ENCODE measurements at places on chromosomes 1 and 21.

GRCh38 chr1:228265167-228265566 lies 57.3 kb downstream of the OBSCN start:
- DNase-seq = no peak

DNA sequence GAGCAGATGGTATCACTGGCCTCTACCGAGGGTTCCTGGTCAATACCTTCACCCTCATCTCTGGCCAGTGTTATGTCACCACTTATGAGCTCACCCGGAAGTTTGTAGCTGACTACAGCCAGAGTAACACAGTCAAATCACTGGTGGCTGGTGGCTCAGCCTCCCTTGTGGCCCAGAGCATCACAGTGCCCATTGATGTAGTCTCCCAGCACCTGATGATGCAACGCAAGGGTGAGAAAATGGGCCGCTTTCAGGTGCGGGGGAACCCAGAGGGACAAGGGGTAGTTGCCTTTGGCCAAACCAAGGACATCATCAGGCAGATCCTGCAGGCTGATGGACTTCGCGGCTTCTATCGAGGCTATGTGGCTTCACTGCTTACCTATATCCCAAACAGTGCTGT lies 6.1 kb downstream of the SLC25A44 start:
- peak; percentile 46 for DNase-seq

GRCh38 chr1:68516066-68516465 lies 19.2 kb upstream of the DEPDC1 start:
- DNase-seq = no peak

- no peak for DNase-seq
Observed at GRCh38 chr1:246397046-246397445, 110.0 kb downstream of the SMYD3 start.

- no peak for DNase-seq
Observed at GRCh38 chr1:89069951-89070350, 4.9 kb upstream of the GBP1 start.

- DNase-seq = no peak
Observed at GRCh38 chr1:165632491-165632890, 1.5 kb downstream of the MGST3 start.

- DNase-seq = no peak
Observed at GRCh38 chr1:43981135-43981491, 2.1 kb downstream of the B4GALT2 start.

GRCh38 chr21:38223893-38224540 lies 32.8 kb upstream of the KCNJ15 start:
- no peak for DNase-seq

- no peak for DNase-seq
Observed at GRCh38 chr1:83905315-83905907, 93.5 kb downstream of the TTLL7 start.

DNA sequence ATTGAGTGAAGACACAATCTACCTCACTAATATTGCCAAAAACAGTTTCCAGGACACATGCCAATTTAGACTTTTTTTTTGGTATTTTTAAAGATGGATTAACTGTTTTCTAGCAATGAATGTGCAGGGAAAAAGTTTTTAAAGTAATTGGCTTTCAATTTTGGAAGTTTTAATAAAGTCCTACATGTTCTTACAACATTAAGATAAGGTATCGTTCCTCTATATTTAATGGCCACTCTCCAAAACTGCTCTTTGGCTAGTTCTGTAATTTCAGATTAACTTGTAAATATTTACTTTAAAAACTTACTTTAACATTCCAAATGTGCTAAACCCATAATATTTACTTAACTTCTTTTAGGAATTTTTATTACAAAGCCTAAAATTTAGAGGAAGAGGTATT lies 1332.2 kb upstream of the PRMT6 start:
- no peak for DNase-seq

GRCh38 chr1:85397490-85398032 lies 67.4 kb downstream of the DDAH1 start:
- no peak for DNase-seq

DNA sequence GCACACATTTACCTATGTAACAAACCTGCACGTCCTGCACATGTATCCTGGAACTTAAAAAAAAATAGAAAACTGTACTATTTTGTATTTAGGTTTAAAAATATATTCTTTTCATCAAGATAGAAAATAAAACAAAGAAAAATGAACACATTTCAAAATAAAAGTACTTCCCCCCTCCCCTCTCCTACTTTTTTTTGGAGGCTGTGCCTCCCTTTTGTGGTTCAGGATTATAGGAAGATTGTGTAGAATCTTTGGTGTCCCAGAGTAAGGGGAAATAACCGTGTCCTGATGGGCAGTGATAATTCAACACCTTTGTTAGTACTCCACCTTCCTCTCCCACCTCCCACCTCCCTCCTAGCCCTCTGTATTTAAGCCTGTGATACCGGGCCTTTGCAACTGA lies 40.1 kb downstream of the TRIM62 start:
- DNase-seq = no peak

GRCh38 chr1:97814121-97814520 lies 106.7 kb downstream of the DPYD start:
- DNase-seq = no peak

DNA sequence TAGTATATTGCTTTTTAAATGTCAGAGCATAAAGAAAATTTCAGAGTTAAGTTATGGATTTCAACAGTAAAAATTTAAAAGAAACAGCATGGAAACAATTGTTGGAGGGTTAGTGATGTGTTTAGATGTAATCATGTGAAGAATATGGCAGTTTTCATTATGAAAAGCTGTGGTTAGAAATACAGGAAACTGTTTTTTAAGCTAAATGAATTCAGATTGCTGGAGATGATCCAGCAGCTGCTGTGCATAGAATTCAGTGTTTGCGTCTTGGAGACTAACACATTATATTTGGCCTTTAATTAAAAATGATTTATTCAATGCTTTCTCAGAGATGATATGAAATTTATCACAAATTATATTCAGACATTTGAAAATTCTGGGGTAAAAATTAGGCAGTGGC lies 273.6 kb upstream of the LRRC7 start:
- no peak for DNase-seq

DNA sequence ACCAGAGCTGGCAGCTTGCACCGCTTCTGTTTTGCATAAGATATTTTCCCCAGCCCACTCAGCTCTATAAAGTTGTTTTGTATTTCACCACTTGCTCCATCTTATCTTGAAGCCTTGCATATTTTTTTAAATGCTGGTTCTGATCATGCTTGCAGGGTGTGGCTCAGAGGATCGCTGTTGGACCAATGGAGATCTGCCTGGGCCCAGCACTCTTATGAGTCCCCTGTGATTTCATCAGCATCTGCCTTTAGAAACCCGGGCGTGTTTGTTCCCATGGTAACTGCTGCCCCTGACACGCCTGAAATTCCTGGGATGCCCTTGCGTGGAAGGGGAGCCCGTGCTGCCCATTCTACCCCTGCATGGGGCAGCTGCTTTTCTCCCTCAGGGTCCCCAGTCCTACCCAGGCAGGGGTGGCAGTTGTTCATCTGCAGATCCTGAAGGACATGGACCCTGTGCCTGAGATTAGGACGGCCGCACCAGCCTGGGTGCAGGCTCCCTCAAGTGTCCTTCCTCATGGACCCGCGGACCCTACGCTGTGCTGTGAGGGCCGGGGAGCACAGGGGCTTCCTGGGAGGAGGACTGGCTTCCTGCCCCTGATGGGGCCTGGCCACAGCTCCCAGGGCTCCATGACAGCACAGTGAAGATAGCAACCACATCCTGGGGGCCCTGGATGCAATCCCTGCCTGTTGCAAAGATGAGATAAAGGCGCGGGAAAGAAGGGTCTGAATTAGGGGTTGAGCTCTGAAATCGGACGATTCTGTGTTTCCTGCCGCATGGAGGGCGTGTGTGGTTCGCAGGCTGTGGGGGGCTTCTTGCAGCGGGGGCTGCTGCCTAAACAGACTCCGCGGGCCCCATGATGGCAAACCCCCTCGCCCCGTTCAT lies 226.5 kb downstream of the SDCCAG8 start:
- DNase-seq = no peak

- no peak for DNase-seq
Observed at GRCh38 chr1:226990133-226990716, 50.1 kb downstream of the COQ8A start.

GRCh38 chr1:187689129-187689528 lies 860.4 kb downstream of the PLA2G4A start:
- no peak for DNase-seq

DNA sequence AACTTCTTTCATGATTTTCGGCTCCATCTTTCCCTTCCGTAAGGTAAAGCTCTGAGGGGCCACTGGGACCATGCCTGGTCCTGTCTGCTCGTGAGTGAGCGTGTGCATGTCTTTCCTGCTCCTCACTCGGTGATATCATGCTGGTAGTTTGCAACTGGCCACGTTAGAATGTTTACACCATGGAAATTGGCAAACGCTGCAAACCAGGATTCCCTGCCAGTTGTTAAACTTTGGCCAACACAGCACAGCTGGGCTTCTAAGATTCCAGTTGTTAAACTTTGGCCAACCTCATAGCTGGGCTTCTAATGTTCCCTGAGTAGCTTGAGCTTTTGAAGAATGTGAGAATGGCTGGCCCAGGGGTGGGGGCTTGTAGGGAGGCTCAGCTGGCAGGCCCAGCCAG lies 68.0 kb upstream of the ACTL8 start:
- DNase-seq = no peak

DNA sequence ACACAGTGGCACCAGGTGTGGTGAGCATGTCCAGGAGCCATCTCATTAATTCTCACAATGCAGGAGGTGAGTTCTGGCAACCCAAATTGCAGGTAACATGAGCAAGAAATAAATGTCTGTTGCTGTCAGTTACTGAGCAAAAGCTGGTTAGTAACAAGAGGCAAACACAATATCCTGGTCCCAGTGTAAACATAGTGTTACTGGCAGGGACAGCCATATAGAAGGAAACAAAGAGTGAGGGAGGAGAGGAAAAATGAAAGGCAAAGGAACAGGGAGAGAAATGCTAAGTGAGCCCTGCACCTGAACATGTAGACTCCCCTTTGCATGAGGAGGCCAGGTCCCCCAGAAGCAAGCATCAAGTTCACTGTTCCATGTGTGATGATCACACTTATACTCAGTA lies 203.6 kb downstream of the TRABD2B start:
- no peak for DNase-seq

DNA sequence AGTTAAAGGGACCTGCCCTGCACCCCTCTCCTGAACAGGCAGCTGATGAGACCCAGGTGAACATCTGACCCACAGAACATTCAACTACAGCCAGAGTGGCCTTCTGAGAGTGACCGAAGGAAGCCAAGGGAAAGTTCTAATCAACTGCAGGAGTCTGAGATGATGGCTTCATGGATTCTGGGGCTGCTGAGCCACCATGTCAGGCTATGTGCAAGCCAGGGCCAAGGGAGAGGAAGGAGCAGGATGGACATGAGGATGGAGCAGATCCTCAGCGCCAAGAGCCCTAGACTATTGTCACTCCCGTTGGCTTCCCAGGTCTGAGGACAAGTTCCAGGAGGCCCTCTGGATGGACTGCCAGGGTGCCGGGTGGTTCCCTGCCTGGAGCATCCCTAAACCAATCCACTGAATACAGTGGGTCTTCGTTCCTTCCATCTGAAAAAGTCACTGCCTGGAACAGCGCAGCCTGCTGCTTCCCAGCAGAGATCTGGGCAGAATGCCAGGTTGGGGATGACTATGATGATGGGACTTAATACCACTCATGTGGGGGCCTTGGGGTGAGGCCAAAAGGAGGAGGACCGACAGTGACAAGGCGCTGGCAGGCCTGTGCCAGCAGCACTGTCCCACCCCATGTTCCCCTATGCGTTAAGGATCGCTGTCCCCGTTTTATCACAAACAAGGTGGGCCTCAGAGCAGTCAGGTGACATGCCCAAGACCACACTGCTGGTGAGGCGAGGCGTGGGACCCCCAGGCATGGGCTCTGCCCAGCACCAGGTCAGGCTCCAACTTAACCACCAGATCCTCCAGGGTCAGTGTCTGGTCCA lies 19.8 kb downstream of the SPOCD1 start:
- DNase-seq = peak; percentile 23

DNA sequence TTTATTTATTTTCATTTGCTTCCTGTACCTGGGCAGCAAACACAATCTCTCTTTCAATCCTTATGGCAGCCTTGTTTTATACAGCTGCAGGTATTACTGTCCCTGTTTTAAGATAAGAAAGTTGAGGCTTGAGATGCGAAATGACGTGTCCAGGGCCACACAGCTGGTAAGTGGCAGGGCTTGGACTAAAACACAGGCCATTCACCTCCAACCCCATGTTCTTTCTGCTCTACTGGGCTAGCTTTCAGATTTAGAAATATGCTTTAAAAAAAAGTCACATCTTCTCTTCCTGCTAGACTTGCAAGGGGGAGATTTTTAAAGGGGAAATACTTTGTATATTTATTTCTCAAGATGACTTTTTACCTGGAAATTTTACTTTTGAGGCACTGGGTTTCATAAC lies 62.8 kb downstream of the CNST start:
- no peak for DNase-seq

DNA sequence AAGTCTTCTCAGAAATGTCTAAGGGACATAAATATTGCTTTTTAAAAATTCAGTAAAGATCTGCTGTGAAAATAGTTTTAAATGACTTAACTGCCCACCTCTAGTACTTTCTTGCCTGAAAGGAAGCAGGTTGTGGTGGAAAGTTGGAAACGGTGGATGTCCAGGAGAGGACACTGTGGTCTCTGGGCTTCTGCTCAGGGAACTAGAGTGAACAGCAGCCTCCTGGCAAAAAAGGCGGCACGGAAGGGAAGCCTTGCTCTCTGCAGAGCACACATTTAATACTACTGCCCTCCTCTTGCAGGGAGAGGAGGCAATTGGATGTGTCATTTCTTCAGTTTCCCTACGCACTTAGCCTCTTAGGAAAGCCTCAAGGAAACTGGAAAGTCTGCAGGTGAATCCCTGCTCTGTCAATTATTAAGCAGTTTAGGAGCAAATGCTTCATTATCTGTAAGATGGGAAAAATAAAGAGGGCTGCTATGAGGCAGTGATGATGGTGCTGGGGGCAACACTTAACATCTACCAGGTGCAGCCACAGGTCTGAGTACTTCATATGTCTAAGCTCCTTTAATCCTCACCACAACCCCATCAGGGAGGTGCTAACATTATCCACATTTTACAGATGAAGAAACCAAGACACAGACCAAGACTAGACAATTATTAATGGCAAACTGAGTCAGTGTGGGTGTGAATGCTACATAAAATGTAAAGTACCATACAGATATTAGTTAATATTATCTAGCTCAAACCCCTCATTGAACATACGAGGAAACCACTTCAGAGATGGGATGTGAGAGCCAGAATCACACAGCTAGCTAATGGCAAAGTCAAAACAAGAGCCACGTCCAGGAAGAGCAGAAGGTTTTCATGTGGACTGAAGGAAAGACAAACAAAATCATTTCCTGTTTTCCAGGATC lies 108.9 kb upstream of the ADAR start:
- no peak for DNase-seq

All from tibial artery (tissue), 4 donors.